SW 1271 (cell line): ENCODE measurements at places on chromosomes 4 and X.

DNA sequence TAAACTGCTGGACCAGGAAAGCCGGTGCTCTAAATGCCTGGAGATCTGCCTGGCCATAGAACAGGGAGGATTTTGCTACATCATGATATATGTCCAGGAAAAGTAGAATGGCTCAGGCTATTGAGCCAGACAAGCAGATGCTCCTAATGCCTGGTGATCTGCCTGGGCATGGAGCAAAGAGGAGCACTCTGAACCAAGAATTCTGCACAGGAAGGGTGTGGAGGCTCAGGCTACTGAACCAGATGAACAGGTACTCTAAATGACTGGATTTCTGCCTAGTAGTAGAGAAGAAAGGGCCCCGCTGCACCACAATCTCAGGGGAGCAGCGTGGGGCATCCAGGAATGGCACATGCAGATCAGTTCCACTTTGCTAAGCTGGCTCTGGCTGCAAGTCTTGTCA, 607.9 kb downstream of the ANKRD50 start:
- DNase-seq = no peak

DNA sequence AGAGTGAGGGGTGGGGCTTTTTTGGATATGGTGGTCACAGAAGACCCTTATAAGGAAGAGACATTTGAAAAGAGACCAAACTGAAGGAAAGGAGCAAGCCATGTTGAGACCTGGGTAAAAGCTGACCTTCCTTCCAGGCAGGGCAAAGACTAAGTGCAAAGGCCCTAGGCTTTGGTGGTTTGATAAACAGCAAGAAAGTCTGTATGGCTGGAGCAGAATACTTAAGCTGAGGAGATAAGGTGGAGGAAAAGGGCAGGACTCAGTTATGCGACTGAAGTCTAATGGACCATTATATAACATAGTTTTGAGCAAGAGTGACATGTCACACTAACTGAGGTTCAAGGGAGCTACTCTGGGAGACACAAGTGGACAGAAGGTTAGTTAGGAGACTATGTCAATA, 20.0 kb downstream of the SH3RF1 start:
- no peak for DNase-seq

DNA sequence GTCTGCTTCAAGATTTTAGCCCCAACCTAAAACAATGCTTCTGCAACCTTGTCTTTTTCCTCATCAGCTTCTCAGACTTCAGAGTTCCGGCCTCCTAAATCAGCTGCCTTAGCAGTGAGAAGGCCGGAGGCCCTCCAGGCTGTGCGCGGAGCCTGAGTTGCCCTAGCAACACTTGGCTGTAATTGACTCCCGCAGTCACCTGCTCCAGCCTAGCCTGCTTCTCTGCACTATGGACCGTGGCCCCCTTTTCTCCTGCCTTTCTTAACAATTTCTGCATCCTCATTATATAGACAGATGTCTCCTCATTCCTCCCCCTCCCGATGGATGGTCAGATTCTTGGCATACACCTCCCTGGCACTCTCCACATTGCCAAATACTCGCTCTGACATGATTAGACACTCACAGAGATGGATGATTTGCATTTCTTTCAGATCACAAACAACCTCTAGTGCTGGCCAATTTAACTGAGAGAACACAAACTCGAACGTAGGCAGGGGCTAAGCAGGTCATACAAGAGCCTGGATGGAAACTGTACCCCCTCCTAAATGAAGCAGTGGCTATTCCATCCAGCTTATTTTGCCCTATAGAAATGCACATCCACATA, 9.5 kb upstream of the HUWE1 start:
- no peak for DNase-seq

GRCh38 chr4:54006755-54007154, 57.6 kb downstream of the CHIC2 start:
- DNase-seq = no peak

- no peak for DNase-seq
These were observed 247.7 kb upstream of the ARSJ start for GRCh38 chr4:114226968-114227760.

DNA sequence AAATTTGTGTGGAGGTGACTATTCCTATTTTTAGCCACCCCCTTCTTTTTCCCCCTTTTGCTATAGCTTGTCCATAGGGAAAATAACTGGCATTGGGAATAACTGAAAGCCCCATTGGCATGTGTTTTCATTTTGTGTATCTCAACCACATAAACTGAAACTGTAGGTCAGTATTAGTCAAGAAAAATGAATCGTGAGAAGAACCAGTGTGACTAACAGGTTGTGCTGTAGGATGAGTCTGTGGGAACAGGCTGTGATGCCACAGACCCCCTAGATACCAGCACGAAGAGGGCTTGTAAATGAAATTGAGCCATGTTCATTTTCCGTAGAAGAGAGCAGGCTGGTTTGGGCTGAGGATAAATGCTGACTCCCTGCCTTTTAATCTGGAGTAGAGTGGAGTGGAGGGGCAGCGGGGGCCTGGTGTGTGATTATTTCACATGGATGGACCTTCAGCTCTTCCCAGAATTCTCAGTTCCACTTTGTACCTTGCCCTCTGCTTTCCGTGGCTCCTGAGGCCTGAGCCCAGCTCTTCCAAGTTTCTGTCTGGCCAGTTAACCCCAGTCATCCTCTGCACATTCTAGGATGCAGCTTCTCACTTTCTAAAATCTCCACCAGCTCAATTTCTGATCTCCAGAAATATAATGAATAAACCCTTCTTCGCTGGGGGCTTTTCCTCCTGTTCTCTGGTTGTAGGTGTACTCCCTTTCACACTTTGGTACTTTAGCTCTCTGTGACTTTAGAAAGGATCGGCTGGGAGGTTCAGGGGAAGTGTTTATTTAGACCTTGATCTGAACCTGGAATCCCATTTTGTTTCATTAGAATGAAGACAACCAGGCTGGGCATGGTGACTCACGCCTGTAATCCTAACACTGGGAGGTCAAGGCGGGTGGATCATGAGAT, 37.3 kb downstream of the DCUN1D4 start:
- DNase-seq = no peak

DNA sequence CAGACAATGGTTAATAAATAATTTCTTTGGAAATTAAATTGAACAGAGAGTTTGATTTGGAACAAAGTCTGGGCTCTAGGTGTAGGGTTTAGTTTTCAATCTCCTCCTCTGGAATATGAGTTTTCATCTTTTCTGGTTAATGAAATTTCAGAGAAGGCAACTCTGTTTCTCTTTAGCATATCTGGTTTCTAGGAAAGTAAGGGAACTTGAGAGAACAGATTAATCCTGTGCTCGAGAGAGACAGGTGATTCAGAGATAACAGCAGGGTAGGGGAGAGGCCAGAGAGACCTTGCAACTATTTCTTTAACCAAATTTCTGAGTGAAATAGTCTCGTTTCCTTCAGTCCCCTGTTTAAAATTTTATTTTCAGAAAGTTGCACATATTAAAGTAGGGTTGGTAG, 275.4 kb downstream of the GALNTL6 start:
- DNase-seq = no peak

DNA sequence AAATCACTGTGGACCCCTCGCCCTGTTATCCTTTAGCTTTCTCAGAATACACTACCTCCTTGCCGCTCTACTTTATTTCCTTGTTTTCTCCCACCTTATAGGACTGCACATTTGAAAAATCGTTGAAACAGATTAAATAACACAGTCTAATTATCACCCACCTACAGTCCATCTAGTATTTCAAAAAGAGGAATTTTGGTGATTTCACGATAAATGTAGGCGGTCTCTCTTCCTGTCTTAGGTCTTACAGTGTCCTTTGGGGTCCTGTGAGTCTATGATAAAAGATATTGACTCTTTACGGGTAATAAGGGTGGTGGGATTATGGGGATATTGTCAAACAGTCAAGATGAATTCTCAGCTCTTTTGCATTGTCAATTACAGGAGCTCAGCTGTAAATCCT, 2.4 kb upstream of the TBL1X start:
- no peak for DNase-seq

DNA sequence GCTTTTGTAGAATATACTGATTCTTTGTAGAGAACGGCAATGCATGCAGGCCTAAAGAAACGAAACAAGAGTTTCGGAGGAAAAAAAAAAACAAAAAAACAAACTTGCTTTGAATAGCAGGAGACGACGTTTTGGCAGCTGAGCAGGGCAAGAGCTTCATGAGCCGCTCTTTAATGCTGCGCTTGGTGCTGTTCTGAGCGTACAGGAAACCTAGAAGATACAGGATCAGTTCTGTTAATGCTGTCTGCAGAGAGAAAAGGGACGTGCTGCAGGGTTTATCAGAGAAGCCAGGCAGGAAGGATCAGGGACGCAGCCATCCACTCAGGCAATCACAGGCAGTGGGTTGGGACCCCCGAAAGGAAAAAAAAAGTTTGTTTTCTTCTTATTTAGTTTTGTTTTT, 182.2 kb downstream of the PACRGL start:
- no peak for DNase-seq

DNA sequence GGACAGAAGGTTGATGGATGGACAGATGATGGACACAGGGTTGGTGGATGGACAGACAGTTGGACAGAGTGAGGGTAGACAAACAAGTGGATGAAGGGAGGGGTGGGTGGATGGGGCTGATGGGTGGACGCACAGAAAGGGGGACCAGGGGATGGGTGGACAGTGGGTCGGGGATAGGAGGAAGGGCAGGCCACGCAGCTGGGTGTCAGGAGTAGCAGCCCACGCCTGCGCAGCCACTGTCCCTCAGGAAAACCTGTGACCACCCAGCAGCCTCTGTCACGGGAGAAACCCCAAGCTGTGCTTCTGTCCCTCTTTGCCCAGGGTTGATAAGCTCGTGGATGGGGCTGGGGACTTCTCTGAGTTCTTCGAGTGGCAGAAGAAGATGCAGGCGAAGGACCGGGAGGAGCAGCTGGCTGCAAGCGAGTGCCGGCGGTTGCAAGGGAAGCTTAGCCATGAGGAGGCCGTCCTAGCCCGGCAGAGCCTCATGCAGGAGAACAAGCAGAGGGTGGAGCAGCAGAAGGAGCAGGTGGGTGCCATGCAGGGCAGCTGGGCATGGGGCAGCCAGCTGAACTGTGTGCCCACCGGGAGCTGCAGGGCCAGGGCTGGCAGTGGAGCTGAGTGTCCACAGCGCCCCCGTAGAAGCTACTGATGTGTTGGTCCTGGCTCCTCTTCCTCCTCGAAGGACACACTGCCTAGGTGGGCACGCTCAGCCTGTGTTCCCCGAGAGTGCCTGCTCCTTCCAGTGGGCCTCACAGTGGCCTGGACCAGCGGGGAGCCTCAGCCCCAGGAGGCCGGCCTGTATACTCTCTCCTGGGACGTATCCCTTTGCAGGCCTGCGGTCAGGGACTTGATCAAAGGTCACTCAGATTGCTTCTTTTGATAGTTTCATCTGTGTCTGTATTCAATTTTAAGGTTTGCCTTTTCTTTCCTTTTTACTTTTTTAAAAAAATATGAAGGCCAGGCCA, 16.8 kb upstream of the RNF4 start:
- no peak for DNase-seq
